Fibroblast of the aortic adventitia (primary cell): ENCODE measurements at places on chromosomes 7 and 10.
A peak's percentile ranks its signal among the peaks of the same experiment; 100 is the strongest.

GRCh38 chr10:122280156-122280555 lies 9.1 kb downstream of the BTBD16 start:
- no peak for DNase-seq

GRCh38 chr10:7107285-7107684 lies 303.5 kb downstream of the SFMBT2 start:
- peak; percentile 63 for DNase-seq

- no peak for DNase-seq
These were observed 94.5 kb upstream of the GSDME start for GRCh38 chr7:24851786-24852185.

GRCh38 chr10:119412244-119413092 lies 130.1 kb downstream of the RGS10 start:
- peak; percentile 61 for DNase-seq

DNA sequence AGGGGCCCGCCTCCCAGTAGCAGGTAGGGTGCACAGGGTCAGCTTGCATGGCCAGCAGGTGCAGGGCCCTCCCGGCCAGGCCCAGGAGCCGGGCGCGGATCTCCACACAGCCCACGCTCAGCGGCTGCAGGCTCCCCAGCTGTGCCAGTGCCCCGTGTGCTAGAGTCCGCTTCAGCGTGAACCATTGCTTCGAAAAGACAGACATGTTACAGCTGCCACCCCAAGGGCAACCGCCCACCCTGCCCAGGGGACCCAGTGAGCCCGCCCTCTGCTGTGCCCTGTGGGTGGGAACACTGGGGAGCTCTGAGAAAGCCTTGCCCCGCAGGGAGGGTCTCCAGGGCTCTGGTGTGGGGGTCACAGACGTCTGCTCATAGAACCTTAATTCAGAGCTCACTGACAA lies 64.3 kb upstream of the NKX6-2 start:
- DNase-seq: no peak

DNA sequence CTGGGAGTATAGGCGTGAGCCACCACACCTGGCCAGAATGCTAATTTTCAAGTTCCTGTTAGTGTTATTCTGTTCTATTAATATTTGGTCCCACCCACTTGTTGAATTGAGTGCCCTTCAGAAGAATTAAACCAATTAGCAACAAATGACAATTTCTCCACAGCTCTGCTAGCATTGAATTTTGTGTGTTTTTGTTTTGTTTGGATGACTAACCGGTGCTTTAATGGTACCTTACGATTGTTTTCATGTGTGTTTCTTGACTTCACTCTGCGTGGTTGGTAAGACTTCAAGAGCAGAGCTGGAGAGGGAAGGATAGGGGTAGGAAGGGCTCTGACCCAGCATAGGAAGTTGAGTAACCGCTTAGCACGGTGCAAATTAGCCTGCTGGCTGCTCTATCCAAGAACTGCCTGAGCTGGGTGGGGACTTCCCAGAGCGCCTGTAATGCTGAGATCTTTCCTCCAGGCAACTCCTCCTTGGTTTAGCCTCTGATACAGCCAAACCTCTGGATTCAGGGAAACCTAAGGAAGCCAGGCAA lies 4.6 kb downstream of the ARPC1B start:
- DNase-seq: peak; percentile 98

GRCh38 chr10:30459283-30459682 lies 25.3 kb downstream of the MAP3K8 start:
- no peak for DNase-seq

GRCh38 chr7:1523844-1524243 lies 6.7 kb upstream of the MAFK start:
- no peak for DNase-seq

GRCh38 chr7:22581099-22581498 lies 81.1 kb upstream of the STEAP1B start:
- DNase-seq: no peak

- peak; percentile 85 for DNase-seq
These were observed at the start of gene FKBP9 for GRCh38 chr7:32957326-32958045. Gene FKBP9 (plus strand): TSS chr7:32957440. CDS start chr7:32957574, 134 bp downstream.

GRCh38 chr10:12559578-12560178 lies 210.3 kb downstream of the CAMK1D start:
- DNase-seq: no peak

- DNase-seq: no peak
These were observed 17.1 kb downstream of the ST7 start for GRCh38 chr7:116970238-116970910.

DNA sequence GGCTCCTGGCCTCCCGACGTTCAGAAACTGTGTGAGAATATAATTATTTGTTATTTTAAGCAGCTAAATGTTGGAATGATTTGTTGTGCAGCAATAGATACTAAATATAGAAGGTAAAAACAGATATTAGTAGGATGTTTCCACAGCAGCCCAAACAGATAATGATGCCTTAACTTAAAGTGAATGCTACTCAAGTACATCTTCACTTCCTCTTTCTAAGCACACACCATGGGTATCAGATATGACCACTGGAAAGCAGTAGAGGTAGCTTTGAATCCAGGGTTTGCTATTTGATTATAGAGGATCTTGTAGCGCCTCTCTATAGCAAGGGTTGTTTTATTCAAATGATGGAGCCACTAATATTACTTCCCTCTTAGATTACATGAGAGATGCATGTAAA lies 38.2 kb upstream of the BET1 start:
- no peak for DNase-seq

DNA sequence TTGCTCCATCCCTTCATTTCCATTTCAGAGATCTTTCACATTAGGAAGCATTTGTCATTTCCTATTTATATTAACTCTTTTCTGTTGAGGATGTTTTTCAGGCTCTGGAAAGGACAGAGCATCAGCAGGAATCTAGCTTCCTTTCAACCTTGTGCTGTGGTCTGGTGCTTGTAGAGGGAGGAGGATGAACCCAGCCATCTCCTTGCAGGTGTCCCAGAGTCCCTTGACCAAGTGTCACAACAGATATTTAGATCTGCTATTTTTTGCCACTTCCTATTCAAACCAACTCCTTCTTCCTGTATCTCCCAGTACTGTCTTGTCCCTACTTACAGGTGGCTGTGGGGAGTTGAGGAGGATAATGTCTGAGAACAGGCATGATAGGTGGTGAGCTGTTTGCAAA lies 742.8 kb downstream of the GRID1 start:
- no peak for DNase-seq

GRCh38 chr7:54783952-54784351 lies 24.9 kb upstream of the SEC61G start:
- no peak for DNase-seq

DNA sequence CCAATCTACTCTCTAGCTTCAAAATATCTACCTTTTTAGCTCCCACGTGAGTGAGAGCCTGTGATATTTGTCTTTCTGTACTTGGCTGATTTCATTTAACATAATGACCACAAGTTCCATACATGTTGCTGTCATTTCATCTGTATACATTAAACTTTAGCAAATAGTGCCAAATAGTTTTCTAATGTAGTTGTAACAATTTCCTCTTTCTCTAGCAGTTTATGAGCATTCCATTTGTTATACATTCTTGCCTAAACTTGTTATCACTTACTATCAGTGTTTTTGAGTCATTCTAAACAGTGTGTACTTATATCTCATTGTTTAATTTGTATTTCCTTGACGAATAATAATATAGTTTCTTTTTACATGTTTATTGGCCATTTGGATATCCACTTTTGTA lies 77.2 kb downstream of the NEUROD6 start:
- no peak for DNase-seq

GRCh38 chr10:113553149-113553548 lies 296 bp downstream of the HABP2 start:
- DNase-seq: no peak

GRCh38 chr10:84660450-84661159 lies 332.2 kb downstream of the CCSER2 start:
- no peak for DNase-seq

DNA sequence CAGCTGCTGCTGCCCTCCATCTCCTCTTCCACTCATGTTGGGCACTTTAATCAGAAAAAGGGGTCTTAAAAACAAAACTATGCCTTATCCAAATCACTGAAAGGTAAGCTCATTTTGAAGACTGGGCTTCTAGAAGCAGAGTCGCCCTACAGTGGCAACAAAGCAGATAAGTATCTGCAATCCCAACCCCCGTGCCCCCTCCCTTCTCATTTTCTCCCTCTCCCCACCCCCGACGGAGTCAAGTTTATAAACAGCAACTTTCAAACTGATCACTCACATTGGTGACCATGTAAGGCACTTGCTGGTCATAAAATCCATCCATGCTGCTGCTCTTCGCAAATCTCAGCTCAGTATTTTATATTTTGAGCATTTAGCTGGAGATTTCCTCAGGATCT lies 738 bp downstream of the ETV1 start:
- DNase-seq: peak; percentile 26

GRCh38 chr10:19577807-19578206 lies 238.4 kb upstream of the PLXDC2 start:
- no peak for DNase-seq

DNA sequence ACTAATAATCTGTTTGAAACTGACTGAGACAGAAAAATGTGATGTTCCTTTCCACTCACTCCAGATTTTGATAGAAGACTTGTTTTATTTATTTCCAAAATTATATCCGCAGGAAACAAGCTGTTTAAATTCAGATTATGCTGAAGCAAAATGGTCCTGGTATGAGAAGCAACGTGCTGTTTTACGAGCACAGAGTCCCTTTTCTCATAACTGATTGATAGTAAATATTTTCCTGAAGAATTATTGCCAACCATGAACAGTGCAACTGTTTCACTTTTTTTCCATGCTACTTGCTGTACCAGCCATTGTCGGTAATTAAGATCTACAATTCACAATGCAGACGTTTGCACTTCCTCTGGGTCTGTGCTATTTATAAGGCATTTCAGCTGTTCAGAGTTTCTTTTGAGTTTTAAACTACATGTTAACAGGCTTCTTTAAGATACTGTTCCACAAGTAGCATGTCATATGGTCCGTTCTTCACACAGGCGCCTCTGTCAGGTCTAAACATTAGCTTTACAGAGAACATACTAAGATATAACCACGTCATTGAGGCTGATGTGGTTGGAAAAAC lies 103.8 kb downstream of the POLL start:
- no peak for DNase-seq

GRCh38 chr10:52059089-52059488 lies 255.0 kb upstream of the DKK1 start:
- no peak for DNase-seq

GRCh38 chr7:87548123-87548919 lies 52.4 kb downstream of the ABCB1 start:
- no peak for DNase-seq

- DNase-seq: no peak
These were observed 4.1 kb downstream of the STK31 start for GRCh38 chr7:23714150-23714464.

DNA sequence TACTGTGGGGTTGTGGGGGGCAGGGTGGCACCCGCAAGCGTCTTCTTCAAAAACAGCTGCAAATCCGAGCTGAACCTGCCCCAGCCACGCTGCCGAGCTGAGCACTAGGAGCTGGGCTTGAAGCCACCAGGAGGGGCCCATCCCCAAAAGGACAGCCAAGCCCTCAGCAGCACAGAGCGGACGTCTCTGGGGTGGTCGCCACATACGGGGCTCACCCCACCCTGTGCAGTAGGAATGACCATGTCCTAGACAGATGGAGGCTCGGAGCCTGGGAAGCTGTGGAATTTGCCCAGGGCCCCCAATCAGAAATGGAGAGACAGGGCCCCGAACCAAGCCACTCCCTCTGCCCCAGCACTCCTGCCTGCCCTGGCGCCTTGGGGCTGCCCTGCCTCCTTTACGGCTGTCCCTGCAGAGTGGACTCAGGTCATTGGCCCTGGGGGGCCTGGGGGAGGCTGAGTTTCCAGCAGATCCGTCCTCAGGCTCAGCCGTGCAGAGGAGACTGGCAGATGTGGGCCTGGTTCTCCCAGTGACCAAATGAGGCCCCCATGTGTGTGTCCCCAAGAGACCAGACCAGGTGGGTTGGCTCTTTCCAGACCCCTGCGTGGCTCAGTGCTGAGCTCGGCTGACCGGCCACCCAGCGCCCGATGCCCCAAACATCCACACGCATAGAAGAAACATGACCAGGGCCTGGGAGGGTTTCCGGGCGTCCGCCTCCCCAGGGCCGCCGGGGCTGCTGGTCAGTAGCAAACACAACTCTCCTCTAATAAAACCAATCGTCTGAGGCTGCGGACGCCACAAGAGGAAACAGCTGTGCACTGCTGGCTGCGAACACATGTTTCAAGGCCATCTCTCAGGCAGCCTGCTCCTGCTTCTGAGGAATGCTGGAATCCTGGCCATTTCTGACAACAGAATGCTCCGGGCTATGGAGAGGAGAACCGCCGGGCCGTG lies 54.9 kb downstream of the PDGFA start:
- DNase-seq: peak; percentile 69

DNA sequence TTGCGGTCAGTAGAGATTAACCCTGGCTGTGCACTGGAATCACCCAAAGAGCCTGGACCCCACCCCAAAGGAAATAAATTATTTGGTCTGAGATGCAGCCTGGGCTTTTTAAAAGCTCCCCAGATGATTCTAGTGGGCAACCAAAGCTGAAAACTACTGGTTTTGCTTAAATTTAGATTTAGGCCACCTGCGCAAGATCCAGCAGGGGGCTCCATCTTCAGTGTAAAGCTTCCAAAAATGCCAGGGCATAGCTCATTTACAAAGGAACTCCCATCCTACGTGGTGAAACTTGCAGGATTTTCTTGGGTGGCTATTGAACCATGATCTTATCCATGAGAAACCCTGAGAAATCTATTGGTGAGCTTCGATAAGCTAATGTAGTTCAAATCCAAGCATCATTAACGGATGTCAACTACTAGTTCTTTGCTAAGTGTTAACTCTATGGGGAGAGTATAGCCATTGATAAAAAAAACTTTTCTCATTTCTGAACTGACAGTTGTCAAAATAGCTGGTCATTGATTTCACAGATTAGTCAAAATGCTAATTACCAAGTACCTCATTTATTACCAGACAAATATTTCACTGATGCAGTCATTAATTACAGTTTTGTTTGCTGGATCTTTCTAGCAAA lies 315.3 kb downstream of the LHFPL3 start:
- DNase-seq: peak; percentile 37

- no peak for DNase-seq
These were observed 156.6 kb downstream of the ADRA2A start for GRCh38 chr10:111233439-111233838.

GRCh38 chr10:132342553-132342952 lies 10.6 kb downstream of the LRRC27 start:
- no peak for DNase-seq

GRCh38 chr7:14055813-14056212 lies 66.3 kb upstream of the ETV1 start:
- DNase-seq: no peak

DNA sequence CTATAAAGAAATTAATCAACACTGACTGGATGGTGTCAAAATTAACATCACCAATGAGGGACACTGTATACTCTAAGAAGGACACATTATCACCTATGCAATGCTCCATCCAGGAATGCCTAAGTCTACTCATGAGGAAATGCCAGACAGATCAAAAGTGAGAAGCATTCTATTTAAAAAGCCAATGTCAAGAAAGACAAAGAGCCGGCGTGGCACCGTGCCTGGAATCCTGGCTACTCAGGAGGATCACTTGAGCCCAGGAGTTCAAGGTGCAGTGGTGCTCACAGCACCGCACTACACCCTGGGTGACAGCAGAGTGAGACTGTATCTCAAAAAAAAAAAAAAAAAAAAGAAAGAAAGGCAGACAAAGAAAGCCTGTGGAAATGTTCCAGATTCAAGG lies 45.5 kb upstream of the ANAPC16 start:
- no peak for DNase-seq

GRCh38 chr7:135186261-135186540 lies 15.7 kb upstream of the CYREN start:
- DNase-seq: no peak
